ENCODE measurements at places on chromosomes 5 and 9. TPM values are rescaled to one million over a fixed set of nuclear protein-coding genes. Genes with fewer than 3 reads are reported as not detected.

Gene PTGER4
- 12.2 TPM for polyA plus RNA-seq

Gene PCDHB5
- polyA plus RNA-seq: 6.6 TPM

DNA sequence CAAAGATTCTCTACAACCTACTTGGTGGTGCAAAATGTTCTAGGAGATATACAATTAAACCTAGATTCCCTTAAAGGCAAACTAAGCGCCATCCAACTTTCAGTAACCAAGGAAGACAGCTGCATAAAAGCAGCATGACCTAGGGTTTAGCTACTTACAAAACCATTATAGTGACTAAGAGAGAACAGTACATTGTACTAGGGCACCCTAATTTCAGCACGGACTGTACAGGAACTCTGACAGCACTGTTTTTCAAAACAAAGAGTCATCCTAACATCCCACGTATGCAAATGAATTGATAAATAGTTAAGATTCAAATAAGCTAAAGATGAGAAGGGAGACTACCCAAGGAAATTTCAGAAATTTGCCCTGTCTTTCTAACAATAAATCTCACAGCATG is 30.0 kb downstream of the STRBP start:
- DNase-seq: no peak

DNA sequence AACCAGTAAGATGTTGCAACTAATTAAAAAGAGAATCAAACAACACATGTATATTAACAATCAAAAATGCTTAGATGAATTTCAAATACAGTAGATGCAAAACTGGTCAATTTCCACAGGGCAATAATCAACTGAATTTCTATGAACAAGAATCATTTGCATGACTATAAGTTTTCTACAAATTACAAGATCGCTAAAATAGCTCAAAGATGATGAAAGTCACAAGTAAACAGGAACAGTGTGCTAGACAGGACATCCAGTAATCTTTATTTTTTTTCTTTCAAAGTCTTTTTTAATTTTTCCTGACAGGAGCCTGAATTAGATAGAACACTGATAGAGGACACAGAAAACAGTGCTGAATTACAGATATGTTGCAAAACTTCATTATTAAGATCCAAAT is 608.2 kb upstream of the DAB2 start:
- no peak for DNase-seq

Gene ADAMTSL2
- polyA plus RNA-seq: 1.3 TPM

DNA sequence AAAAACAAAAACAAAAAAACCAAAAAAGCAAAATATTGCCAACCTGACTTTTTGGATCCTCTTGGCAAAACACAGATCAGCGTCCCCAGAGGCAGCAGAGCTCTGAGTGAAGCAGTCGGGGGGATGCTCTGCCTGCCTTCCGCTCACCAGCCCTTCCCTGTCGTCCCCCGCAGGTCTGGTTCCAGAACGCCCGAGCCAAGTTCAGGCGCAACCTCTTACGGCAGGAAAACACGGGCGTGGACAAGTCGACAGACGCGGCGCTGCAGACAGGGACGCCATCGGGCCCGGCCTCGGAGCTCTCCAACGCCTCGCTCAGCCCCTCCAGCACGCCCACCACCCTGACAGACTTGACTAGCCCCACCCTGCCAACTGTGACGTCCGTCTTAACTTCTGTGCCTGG is 20.7 kb downstream of the LHX2 start:
- no peak for DNase-seq

DNA sequence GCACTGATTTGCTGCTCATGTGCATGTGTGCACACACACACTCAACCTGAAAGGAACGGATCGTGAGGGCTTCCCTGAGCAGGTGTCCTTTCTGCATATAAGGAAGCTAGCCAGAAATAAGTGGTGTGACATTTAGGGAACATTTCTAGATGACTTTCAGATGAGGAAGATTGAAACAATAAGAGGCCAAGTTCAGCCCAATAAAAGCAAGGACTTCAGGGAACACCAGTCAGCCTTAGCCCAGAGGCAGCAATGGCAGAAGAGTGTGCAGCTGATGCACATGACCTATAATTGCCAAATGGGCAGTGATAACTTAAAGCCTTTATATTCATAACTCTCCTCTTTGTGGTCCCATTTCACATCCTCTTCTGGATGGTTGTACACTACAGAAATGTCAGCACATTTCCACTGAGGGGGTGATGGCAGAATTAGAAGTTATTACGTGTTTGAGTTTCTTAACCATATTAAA is 255.5 kb downstream of the TRIM32 start:
- no peak for DNase-seq

Gene DRD1
- not detected for polyA plus RNA-seq

Gene CAMSAP1
- polyA plus RNA-seq: 21.6 TPM

- no peak for DNase-seq
Measured at GRCh38 chr5:66993448-66993847, 203.2 kb downstream of the CD180 start.

DNA sequence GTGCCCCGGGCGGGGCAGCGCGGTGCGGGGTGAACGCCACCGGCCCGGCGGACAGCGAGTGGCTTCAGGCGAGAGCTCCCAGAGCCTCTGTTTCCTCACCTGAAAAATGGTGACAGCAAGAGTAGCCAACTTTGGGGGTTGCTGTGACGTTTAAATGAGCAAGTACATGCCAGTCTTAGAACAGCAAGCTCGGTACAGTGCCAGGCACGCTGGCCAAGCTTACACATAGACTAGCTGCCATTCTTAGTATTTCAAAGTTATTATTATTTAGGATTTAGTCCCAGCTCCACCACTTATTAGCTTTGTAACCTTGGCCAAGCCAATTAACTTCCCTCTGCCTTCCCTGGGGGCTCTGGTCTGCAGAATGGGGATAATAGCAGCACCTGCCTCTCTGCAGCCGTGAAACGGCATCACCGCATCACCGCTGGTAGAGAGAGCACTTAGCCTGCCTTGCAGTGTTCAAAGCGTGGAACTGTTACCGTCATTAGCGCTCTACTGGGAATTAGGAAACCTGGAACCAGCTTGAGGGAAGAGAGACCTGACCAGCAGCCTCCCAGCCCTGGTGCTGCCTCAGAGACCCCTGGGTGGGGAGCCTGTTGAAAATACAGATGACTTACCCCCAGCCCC is at the start of gene C9orf50:
TSS of gene C9orf50 (minus strand) at position 433 of the 627 bp plus-strand sequence. CDS start 527 bp downstream, outside the sequence.
- DNase-seq: no peak

DNA sequence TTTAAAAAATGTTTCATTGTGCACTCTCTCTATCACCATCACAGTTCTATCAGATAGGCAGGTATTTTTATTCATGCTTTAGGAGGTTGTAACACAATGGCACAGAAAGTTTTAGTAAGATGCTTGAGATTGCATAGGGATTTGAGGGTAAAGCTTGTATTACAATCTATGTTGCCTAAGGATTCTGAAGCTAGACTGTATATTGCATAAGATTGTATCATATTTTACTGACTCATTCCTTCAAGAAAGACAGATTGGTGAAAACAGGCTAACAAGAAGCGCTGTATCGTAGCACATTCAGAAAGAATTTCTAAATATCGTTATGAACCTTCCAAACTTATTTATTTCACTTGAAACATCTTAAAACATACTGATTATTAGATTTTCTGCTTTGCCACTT is 577.7 kb downstream of the EBF1 start:
- DNase-seq: no peak

GRCh38 chr9:28086881-28087280 is 513.6 kb upstream of the C9orf72 start:
- DNase-seq: no peak

DNA sequence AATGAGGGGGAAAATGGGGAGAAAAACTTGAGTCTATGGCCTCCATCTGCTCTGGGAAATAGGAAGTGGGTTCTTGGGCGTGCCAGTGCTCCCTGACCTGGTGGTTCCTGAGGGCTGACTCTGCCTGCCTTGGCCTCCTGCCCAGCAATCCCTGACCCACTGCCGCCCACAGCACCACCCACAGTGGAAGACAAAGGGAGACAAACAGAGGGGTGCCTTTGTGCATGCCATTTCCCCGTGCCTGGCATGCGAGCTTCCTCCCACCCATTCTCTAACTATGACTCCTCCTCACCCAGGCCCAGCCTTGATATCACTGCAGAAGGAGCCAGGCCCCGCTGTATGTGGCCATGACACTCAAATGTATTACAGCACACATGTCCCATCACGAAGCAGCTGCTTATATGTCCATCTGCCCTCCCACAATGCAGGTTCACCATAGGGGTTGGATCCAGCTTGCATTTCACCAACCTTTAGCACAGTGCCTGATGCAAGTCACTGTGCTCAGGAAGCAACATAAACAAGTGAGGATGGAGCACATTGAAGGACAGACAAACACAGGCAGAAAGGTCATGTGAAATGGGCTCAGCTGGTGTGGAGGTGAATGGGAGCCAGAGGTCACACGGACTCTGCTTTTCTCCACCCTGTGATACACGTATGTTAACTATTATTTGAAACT is 84.4 kb downstream of the ADRB2 start:
- DNase-seq: no peak

DNA sequence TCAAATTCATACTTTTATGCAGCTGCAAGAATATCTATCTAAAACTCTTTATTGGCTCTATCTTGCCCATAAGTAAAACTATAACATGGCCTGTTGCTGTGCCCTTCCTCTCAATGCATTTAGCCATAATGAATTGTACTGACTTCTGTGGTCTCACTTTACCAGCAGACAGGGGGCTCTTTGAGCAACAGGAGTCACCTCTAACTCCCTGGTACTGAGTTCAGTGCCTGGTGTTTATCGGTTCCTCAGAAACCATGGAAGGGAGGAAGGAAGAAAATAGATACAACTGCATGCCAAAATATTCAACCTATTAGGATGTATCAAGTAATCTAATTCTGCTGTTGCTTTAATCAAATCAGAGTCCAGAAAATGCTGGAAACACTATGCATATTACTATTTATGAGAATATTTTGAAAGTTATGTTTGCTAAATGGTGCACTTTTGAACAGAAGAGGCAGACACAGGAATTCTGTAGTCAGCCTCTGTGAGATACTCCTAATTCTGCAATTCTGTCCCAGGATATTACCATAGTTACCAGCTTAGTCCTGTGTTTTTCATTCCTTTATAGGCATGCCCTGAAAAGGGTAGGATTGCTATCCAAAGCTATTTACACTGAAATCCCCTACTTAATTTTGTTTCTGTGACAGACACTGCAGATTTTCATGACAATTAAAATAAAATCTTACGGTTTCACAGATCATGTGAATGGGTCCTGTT is 89.8 kb downstream of the CD180 start:
- no peak for DNase-seq

DNA sequence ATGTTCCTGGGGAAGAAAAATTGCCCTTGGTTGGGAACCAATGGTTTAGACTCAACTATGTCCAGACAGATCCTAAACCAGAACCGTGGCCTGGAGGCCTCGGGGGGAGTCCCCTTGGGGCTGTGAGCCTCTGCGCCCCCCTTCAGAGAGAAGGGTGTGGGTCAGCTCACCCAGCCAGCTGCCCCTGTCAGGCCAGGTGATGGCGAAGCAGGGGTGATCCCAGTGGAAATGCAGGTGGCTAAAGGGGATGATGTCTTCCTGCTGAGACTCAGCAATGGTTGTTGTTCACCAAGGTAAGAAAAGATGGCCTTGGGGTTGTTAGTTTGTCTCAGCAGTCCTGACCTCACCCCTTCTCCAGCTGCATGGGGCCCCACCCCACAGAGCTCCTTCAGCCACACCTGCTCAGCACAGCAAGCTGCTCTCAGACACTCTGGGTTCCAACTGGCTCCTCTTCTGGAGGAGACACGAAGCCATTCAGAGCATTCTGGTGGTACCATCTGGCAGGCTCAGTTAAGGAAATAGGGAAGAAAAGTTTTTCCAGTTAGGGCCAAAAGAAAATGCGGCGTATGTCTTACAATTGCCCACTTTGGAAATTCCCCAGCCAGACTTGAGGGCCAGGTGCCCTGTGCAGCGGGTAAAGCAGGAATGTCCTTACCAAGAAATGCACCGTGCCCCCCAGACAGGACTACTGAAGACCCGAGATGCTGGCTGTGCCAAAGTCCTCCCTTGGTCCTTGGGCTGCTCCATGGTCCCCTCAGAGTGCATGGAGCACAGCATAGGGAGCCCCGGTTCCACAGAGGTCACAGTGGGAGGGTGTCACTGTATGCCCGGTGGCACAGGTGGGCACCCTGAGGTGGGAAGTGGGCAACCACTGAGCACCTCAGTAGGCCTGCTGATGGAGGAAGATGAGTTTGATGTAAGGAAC is 90.2 kb downstream of the NSUN2 start:
- DNase-seq: no peak

DNA sequence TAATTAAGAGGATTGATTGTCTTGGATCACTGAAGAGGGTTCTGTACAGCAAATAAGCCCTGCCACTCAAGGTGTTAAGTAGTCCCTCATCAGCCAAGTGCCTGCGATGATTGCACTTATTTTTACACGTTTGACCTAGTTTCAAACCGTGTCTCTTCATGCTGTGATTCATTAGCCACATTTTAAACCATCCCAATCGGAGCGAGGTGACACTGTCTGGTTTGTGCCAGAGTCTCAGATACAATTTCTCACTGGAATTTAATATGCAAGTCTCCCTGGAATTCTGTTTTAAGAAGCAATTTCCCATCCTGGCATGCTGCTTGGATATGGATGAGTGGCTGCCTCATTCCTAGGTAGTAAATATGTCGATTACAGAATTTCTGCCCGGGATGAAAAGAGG is 1.6 kb downstream of the INSYN2B start:
- no peak for DNase-seq

GRCh38 chr5:73274121-73274520 is 101.1 kb downstream of the TMEM174 start:
- DNase-seq: no peak

Gene ANXA6
- polyA plus RNA-seq: 140 TPM

- DNase-seq: no peak
Measured at GRCh38 chr9:116467740-116468351, 219.3 kb upstream of the TRIM32 start.

DNA sequence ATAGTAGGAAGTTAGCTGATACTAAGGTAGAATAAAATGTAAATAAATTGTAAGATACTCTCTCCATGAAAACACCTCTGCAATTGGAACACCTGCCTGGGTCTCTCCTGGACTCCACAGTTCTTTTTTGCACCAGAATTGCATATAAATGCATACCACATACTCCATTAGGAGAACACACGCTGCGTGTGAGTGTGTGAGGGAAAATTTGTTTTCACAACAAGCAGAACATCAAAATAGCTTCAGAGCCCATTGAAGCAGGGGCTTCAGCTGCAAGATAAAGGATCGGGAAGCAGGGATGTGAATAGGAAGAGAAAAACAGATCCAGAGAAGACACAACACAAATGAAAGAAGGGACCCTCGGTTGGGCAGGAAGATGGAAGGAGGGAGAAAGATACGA is 389.8 kb upstream of the BRINP1 start:
- no peak for DNase-seq

DNA sequence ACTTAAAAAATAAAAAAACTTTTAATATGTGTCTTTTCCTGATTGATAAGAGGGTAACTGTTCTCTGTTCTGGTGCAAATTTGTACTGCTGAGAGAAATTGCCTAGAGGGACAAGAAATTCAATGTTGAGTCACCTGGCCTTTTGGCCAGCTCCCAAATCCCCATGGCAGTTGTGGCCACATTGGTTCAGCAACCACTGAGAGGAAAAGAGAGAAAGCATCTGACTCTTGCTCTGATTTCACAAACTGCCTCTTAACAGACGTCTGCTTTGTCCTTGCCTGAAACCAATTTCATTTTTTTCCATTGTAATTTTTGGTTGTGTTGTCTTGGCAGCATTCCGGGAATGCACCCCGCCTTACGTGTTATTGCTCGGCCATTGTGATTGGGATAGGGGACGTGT is 42.4 kb downstream of the NTRK2 start:
- DNase-seq: no peak

GRCh38 chr9:137029058-137029936 is 1.3 kb upstream of the ABCA2 start:
- DNase-seq: no peak
